AG04450 (cell line): ENCODE measurements at places on chromosomes 2 and 18. TPM values are rescaled to one million over a fixed set of nuclear protein-coding genes. Genes with fewer than 3 reads are reported as not detected.

- no peak for DNase-seq
Measured at GRCh38 chr18:24695168-24695567, 234.7 kb downstream of the HRH4 start.

- no peak for DNase-seq
Measured at GRCh38 chr2:138421315-138421970, 80.1 kb upstream of the SPOPL start.

DNA sequence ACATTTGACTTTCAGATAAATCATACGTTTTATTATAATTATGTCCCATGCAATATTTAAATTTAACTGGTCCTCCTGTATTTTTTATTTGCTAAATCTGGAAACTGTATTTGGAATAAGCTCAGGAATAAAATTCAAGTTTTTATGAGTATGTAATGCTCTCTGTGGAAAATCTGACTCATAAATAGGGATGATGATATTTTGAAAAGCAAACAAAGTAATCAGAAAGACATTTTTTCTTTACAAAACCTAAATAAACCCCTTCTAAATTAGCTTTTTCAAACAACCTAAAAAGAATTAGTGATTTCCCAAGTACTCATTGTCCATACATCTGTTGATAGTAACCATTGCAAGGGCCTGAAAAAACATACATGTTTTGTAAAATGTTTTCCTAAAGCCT, 41.1 kb downstream of the ASB1 start:
- DNase-seq: no peak

GRCh38 chr18:77115192-77115953, 17.2 kb downstream of the MBP start:
- DNase-seq: no peak

DNA sequence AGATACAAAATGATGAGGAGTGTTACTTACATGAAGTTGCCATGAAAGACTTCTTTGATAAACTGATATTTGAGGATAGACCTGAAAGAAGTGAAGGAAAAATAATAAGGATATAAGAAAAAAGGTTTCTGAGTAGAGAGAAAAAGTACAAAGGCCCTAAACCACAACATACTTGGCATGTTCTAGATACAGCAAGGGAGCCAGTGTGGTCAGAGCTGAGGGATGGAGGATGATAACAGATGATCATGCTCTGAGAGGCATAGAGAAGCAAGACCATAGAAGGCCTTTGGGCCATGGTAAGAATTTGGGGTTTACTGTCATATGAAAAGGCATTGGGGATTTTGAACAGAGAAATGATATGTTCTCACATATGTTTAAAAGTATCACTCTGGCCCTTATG, 424.1 kb upstream of the CHST9 start:
- DNase-seq: no peak

- DNase-seq: no peak
Measured at GRCh38 chr2:232438091-232438490, 17.9 kb upstream of the ALPI start.

Gene C2orf92
- polyA plus RNA-seq: 1.3 and 1.5 TPM in 2 replicates
